Lung (tissue), 17 donors: ENCODE measurements at places on chromosomes 16 and 17. TPM values are rescaled to one million over a fixed set of nuclear protein-coding genes. Genes with fewer than 3 reads are reported as not detected.

Gene KRTAP3-2
- not detected for total RNA-seq

DNA sequence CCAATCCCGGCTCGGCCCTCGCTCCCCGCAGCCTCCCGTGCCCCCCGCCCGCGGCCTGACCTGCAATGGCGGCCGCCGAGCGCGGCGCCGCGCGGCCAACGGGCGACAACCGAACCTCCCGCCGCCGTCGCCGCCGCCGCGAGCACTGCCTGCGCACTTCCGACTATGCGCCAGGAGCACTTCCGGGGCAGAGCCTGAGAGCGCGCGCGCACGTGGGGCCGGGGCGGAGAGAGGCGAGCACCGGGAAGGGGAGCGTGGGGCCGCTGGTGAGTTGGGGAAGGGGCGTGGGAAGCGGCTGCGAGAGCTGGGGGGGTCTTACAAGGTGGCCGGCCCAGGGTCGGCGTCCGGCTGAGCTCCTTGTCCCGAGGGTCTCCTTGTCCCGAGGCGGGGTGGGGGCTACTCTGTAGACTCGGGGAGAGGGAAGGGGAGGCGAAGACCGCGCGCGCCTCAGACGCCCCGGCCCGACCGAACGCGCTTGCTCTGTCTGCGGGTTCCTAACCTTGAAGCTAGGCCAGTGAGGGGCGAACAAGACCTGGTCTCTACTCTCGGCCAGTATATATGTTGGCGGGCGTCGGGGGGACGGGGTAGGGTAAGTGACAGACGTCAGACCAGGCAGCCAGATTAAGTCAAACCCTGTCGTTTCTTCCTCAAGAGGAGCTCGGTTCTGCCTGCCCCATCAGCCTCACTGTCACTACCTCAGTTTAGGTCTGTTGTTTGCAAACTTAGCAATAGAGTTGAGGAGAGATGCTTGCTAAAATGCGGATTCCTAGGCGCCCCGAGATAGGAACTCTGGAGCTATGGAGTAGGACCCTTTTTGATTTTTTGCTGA lies at the start of the genes CHTF8 and UTP4:
CHTF8 (minus strand) TSS at position 165 of the 829 bp plus-strand sequence. CDS start 11,130 bp downstream, outside the sequence.
UTP4 (plus strand) TSS at position 226 of the 829 bp plus-strand sequence. CDS start 811 bp downstream, outside the sequence.
- H3K36me3 ChIP-seq = peaks cover 5% of the 10 kb centered on the region
- peak within 1 kb of the TSS; percentile 100 for H3K4me3 ChIP-seq
- peak within 1 kb of the TSS; percentile 87 for H3K27ac ChIP-seq
- no peaks in the 10 kb centered on the region for H3K27me3 ChIP-seq
- peaks cover 4% of the 10 kb centered on the region for H3K4me1 ChIP-seq

Gene KRT15
- total RNA-seq = 20.4 TPM

DNA sequence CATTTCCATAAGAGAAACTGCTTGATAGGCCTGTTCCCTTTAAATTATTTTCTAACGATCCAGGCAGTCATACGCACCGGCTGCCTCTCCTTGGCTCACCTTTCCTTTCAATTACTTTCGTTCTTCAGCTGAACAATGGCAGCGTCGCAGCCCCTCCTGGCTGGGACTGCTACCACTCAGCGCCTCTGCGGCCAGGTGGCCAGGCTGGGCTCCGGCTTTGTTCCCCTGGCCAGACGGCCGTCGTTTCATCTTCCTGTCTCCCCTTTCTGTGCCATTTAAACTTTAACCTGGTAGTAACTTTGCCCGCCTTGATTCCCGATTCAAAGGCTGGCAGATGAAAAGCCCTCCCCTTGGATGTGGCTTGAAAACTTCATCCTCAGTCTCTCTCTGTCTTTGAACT lies 79.0 kb downstream of the C16orf78 start:
- no peaks in the 10 kb centered on the region for H3K27me3 ChIP-seq
- no peak for DNase-seq
- H3K4me1 ChIP-seq = no peaks in the 10 kb centered on the region
- no peak overlapping the region for H3K4me3 ChIP-seq
- peak overlapping the region; percentile 40 for H3K27ac ChIP-seq
- H3K36me3 ChIP-seq = no peaks in the 10 kb centered on the region

DNA sequence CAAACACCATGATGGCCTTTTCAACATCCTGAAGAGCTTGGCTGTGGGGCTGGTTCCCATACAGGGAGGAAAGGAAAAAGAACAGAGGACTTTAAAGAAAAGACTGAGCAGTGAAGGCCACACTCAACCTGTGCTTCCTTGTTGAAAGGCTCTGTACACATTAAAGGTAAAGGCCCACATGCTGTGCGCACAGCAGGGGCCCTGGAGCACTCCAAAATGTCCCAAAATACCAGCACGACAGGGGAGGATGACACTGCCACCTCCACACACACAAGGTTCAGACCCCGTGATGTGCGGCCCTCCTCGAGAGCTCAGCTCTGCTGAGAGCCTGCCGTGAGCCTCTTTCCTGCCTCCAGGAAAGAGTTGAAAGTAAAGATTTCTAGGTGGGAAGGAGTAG lies 36.5 kb downstream of the FANCA start:
- H3K4me1 ChIP-seq = no peaks in the 10 kb centered on the region
- H3K36me3 ChIP-seq = peaks cover 28% of the 10 kb centered on the region
- DNase-seq = no peak

GRCh38 chr16:50977138-50977537 lies 173.9 kb downstream of the SALL1 start:
- H3K4me3 ChIP-seq = no peak overlapping the region
- H3K27ac ChIP-seq = no peak overlapping the region
- H3K36me3 ChIP-seq = no peaks in the 10 kb centered on the region
